Neural crest cell (in vitro differentiated cells): ENCODE measurements at places on chromosomes 3 and 15. TPM values are rescaled to one million over a fixed set of nuclear protein-coding genes. Genes with fewer than 3 reads are reported as not detected.

DNA sequence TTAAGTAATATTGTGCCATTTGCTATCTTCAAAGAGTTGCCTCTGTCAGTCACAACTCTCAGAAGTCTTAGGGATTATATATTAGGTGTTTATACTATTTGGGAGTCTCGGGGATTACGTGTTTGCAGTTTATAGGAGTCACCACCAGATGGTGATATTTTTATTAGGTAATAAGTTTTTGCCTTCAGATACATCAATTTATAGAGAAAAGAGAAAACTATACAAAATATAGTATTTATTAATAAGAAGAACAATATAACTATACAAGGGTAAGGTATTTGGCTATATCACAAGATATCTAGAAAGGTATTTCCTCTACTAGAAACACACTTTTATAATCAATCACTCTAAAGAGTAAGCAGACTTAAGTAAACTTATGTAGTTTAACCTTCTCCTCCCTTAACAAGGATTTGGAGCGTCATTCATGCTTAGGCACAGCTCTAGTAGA, 10.7 kb upstream of the DHX36 start:
- DNase-seq: no peak
- peaks cover 8% of the 10 kb centered on the region for H3K27me3 ChIP-seq
- no peaks in the 10 kb centered on the region for H3K36me3 ChIP-seq

- H3K36me3 ChIP-seq: no peaks in the 10 kb centered on the region
- peaks cover 3% of the 10 kb centered on the region for H3K4me1 ChIP-seq
- H3K4me3 ChIP-seq: no peak overlapping the region
Measured at GRCh38 chr3:186286114-186286513, 75.9 kb downstream of the DGKG start.

DNA sequence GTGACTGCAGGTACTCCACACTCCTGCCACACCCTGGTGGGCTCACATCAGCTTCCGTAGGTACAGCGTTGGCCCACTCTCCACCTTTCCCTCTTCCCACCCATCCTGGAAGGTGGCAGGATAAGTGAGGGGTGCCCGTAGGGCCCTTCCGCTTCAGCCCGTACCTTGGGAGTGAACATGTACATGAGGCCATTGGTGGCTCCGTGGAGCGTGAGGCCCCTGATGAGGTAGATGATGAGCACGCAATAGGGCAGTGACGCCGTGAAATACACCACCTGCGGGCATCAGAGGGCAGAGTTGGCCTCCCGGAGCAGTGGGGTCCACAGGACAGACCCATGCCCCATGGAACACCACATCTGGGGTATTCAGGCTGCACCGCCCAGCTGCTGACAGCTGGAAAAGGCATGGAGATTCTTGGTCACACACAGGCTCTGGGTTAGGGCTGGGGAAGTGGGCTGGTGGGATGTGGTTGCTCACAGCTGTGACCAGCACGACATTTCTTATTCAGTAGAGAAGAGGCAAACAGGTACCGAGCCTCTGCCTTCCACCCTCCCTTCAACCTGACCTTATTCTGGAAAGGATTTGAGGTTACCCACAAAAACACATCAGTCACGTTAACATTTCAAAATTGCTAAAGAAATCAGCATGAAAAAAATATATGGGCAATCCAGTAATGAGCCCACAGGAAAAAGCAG, 23.8 kb downstream of the SLC6A20 start:
- no peak for DNase-seq
- no peak overlapping the region for H3K4me3 ChIP-seq
- H3K36me3 ChIP-seq: no peaks in the 10 kb centered on the region
- peaks cover 41% of the 10 kb centered on the region for H3K27me3 ChIP-seq

The CDCP1 gene
- not detected in 2 replicates for total RNA-seq

The PCOLCE2 gene
- 4.9 and 6.3 TPM in 2 replicates for total RNA-seq

The VWA5B2 gene
- total RNA-seq: 0.36 and 0.56 TPM in 2 replicates
